ENCODE measurements at places on chromosomes 16 and 17. TPM values are rescaled to one million over a fixed set of nuclear protein-coding genes. Genes with fewer than 3 reads are reported as not detected.

The SLC12A4 gene
- polyA plus RNA-seq: 34.7 TPM

The PRSS27 gene
- polyA plus RNA-seq: 1.2 TPM

The VEZF1 gene
- polyA plus RNA-seq: 48.1 TPM

The MYH3 gene
- 2.6 TPM for polyA plus RNA-seq

The P2RX5 gene
- polyA plus RNA-seq: 10.6 TPM

The HOXB5 gene
- 3.0 TPM for polyA plus RNA-seq

The B3GNT9 gene
- 9.3 TPM for polyA plus RNA-seq

The KCNH4 gene
- 0.37 TPM for polyA plus RNA-seq

The CMTR2 gene
- polyA plus RNA-seq: 16.9 TPM

The CNTNAP1 gene
- polyA plus RNA-seq: 7.1 TPM

The ZG16 gene
- not detected for polyA plus RNA-seq

Data from A549 (cell line).